ENCODE measurements at places on chromosomes 1 and 21.

DNA sequence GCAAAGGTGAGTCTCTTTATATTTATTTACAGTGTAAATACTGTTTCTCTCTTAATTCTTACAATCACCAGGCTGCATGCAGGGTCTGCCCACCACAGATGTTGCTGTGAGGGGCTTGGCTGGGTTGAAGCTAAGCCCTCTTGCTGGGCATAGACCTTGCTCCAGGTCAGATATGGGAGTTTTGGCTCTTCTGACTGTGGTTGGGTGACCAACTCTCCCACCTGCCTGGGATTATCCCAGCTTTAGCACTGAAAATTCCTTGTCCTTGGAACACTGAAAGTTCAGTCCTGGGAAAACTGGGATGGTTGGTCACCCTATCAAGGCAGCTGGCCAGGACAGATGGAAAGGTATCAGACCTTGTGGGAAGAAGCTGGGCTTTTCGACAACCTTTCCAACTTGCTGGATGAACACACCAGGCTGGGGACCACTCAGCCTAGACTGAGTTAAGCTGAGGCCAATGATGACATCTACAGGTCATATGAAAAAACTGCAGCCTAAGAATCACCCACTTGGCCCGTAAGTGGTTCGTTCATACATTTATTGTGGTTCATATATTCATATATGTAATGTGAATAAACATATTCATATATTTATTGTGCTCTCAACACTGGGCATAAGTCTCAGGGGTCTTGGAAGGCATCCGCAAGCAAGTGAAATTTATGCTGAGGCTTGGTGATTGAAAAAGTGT lies 26.6 kb upstream of the HPDL start:
- DNase-seq, result peak; percentile 76

DNA sequence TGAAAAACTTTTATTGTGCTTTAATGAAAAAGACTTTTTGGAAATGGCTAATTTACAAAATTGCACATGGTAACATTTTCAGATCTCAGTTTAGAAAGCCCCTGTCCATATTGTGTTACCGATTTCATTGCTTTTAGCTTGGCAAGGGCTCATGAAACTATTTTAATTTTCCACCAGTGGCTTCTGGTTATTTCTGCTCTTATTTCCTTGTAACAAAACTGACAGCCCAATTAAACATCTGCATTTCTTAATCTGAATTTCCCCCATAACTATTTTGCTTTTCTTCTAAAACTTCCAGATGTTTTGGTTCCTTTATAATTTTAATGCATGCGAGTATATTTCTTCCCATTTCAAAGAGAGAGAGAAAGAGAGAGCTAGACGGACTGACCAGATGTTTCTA lies 264.8 kb downstream of the PTPRC start:
- DNase-seq, result no peak

DNA sequence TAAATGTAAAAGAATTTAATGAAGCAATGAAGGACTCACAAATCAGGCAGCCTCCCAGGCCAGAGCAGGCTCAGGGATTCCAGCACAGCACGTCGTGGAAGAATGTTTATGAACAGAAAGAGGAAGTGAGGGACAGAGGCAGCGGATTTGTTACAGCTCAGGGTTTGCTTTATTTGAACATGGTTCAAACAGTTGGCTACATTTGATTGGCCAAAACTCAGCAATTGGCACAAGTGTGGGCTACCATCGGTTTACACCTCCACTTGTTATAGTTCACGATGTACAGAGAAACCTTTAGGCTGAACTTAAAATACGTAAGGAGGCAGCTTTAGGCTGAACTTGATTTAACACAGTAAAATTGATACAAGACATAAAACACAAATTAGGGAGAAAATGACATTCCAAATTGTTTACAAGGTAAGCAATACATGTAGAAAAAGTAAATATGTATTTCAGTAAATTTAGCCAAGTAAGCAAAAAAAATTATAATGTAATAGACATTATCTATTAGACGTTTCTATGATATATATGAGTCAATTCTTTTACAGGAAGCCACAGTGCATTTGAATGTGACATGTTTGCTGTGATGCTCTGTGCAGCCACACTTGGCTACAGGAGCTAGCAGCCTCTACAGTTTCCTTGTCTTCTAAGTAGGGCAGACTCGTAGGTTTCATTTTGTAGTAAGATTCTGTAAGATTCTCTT lies 126.5 kb downstream of the ADSS2 start:
- DNase-seq, result no peak

GRCh38 chr1:231887866-231888265 lies 261.3 kb downstream of the DISC1 start:
- DNase-seq, result no peak

GRCh38 chr1:119908661-119909060 lies 12.3 kb upstream of the ADAM30 start:
- no peak for DNase-seq

- no peak for DNase-seq
Measured at GRCh38 chr1:37759451-37759850, 5.5 kb downstream of the EPHA10 start.

DNA sequence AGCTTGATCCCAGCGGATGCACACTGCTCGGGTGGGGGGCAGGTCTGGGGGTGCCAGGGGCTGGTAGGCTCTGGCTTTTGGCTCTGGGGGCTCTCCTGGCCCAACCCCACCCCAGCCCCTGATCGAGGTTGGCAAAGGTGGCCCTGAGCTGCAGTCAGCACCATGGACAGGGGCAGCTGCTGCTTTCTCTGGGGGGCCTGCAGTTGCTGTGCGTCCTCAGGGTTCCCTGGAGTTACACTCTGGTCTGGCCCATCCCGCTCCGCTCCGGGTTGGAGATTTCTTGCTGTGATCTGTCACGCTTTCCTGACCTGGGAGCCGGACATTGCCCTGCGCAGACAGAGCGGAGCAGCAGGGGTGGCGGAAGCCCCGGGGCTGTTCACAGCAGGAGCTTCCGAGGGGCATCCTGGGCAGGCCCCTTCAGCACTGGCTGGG lies 8.0 kb upstream of the PLCH2 start:
- peak; percentile 77 for DNase-seq

GRCh38 chr1:78830321-78830720 lies 176.2 kb downstream of the ADGRL4 start:
- no peak for DNase-seq

GRCh38 chr1:94044290-94044790 lies 76.6 kb downstream of the ABCA4 start:
- no peak for DNase-seq

GRCh38 chr1:47241114-47242113 lies 9.4 kb upstream of the TAL1 start:
- DNase-seq, result no peak

DNA sequence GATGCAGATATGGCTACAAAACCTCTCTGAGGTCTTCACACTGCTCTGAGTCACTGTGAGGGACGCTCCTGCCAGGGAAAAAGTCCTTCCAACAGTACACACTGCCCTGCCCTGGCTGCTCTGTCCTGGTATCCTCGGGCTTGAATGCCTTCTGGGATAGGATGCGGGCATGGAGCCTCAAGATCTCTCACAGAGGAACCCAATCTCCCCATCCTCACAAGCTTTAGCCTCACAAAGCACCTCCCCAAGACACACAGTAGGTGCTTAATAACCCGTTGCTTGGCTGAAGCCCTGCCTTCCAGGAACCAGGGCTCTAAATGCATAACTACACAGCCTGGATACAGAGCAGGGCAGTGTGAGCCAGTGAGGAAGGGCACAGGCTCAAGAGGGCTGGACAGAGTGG lies 9.2 kb downstream of the RAP1GAP start:
- no peak for DNase-seq

DNA sequence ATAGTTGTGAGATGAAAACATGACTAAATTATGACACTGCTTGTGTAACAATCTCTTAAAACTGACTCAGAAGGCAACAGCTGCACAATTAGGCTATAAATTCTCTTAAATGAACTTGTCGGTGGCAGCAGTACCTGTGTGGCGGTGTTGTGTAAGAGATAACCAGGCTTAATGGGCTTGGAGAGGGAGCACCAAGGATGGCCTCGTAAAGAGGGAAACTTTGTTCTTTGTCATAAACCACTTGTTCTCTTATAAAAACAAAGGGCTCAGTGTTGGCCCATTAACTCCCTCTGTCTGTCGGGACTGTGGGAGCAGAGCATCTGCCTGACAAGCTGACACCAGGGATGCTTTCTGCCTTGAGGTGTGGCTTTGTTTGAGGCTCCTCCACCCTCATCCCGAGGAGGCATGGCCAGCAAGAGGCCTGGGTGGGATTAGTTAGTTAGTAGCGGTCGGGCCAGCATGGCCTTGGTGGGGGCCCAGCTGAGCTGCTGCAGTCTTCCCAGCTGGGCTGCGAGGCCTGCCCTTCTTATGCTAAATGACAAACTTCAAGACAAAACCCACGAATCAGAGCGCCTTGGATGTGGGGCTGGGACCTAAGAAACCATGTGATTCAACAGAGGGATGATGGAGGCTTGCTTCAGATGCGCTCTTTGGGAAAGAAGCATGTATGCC lies 171.4 kb downstream of the CAMTA1 start:
- no peak for DNase-seq

GRCh38 chr1:155187456-155187891 lies 13.8 kb downstream of the TRIM46 start:
- no peak for DNase-seq
